ENCODE measurements at places on chromosomes 12 and 14.

DNA sequence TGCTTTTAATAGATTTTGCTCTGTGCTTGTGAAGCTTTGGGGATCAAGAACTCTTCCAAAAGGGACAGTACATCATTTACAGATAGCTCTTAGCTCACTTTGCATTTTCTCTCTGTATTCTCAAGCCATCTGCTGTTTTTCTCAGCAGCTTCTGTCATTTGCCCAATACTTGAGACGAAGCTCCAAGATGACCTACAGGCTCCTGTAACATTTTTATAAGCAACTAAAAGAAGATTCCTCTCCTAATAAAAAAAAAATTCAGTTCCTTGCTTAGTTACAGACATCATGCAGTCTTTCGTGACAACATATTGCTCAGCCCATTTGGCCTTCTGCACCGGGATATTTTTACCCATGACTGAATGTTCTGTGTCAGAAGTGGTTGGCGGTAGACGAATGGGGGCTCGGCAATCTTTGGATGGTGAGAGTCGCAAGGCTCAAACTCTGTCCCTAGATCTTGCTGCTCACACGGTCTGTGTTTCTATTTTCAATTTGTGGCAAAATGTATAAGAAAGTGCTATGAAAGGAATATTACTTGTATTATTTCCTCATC, 215.6 kb downstream of the FSCB start:
- no peak for DNase-seq

- no peak for DNase-seq
Measured at GRCh38 chr14:26339381-26339780, 258.5 kb downstream of the NOVA1 start.

GRCh38 chr14:53541411-53541810, 388.3 kb upstream of the DDHD1 start:
- no peak for DNase-seq

GRCh38 chr12:13103391-13104033, at the start of gene GSG1:
GSG1 (minus strand) TSS chr12:13103667; CDS start chr12:13103512, 155 bp downstream.
- no peak for DNase-seq

DNA sequence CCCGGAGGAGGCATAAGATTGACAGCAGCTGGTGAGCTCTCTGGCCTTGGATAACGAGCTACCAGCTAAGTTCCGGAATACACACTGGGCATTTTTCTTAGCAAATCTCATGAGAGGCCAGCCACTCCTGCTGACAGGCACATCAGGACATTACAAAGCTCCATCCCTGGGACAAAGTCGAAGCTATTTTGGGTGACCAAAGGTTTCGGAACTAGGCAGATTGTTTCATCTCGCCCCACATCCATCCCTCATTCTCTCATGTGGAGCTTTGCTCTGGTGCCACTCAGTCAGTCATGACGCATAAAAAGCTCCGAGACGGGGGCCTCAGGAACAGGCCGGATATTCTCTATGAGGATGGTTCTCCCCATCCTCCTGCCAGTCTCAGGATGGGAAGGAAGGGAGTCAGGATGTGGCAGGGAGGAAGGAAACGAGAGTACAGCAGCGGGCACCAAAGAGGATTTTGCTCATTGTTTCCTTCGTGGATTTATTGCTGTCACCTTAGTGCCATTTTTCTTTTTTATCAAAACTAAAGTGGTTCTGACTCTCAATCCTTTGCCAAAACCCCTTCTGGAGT, 253.1 kb upstream of the FKBP4 start:
- no peak for DNase-seq

All from T47D (cell line).